ENCODE measurements at places on chromosomes 1 and 21.

DNA sequence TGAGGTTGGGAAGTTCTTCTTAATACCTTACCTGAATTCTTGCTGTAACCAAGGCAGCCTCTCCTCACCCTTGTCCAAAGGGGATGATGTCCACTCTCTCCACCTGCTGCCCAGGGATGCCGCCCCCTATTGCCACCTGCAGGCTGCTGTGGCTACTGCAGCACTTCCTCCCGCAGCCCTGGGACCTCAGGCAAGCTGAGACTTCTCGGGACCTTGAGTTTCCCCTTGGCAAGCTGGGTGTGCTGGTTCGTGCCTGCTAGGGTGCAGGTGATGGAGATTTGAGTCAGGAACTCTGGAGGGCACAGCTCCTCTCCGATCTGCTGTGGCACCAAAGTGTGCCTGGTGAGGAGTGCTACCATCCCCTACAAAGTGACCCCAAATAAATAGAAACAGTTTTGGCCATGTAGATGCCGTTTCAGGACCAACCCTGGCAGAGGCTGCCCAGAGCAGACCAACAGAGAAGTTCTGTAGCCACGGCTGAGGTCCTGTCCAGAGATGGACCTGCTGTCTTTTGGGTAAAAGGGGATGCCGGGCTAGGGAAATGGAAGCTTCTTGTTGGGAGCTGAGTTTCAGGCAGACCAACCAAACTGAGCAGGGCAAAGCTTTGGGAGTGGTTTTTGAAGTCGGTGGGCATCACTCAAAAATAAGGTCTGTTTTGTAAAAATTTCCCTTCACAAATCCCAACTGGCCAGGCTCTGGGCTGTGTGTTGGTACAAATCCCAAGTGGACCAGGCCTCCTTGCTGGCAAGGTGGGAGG is 31.7 kb downstream of the RUNX3 start:
- no peak for DNase-seq

- no peak for DNase-seq
Measured at GRCh38 chr1:162687870-162688269, 55.6 kb downstream of the DDR2 start.

- no peak for DNase-seq
Measured at GRCh38 chr1:17765444-17766411, 10.6 kb downstream of the ACTL8 start.

- DNase-seq = no peak
Measured at GRCh38 chr1:160996178-160996577, 24.8 kb downstream of the F11R start.

DNA sequence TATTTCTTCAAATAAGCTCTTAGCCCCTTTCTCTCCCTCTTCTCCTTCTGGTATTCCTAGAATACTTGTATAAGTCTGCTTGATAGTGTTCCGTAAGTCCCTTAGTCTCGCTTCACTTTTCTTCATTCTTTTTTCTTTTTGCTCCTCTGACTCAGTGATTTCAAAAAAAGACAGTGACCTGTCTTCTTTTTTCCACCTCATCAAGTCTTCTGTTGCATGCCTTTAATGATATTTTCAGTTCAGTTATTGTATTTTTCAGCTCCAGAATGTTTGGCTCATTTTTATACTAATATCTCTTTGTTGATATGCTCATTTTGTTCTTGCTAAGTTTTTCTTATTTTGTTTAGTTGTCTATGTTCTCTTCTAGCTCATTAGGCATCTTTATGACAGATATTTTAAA is 97.7 kb downstream of the POFUT2 start:
- no peak for DNase-seq

DNA sequence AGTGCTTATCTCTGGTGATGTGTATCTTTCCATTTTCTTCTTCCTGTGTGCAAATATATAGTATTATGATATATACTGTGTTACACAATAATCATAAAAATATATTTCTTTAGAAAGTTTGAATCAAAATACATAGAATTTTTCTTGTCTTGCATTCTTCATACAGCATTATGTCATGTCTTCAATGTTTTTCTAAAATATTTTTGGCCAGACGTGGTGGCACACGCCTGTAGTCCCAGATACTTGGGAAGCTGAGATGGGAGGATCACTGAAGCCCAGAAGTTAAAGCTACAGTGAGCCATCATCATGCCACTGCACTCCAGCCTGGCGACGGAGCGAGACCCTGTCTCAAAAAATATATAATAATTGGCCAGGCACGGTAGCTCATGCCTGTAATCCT is 41.6 kb downstream of the IL6R start:
- DNase-seq = no peak

- no peak for DNase-seq
Measured at GRCh38 chr1:15382601-15383518, 26.8 kb upstream of the EFHD2 start.

DNA sequence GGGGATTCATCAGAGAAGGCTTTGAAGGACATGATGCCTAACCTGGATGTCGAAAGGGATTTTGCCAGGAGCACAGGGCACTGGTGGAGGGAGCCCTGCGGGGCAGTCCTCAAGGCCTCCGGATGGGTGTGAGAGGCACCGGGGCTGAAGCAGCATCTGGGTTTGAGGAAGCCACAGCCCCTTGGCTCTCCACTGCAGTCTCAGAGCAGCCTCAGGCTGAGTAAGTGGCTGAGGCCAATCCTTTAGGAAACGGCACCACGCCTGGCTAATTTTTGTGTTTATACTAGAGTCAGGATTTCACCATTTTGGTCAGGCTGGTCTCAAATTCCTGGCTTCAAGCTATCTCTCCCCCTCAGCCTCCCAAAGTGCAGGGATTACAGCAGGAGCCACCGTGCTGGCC is 12.0 kb downstream of the ERVH48-1 start:
- no peak for DNase-seq

DNA sequence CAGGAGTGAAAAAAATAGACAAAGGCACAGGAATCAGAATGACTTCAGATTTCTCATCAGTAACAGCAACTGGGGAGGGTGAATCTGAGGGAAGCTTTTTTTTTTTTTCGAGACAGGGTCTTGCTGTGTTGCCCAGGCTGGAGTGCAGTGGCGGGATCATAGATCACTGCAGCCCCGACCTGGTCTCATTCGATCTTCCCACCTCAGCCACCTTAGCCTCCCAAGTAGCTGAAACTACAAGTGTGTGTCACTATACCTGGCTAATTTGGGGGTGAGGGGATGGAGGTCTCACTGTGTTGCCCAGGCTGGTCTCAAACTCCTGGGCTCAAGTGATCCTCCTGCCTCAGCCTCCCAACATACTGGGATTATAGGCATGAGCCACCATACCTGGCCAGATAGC is 10.7 kb downstream of the ARMH1 start:
- no peak for DNase-seq

GRCh38 chr1:174036798-174037197 is 14.6 kb upstream of the RC3H1 start:
- no peak for DNase-seq
